RWPE1 (cell line): ENCODE measurements at places on chromosomes 12 and 14.

DNA sequence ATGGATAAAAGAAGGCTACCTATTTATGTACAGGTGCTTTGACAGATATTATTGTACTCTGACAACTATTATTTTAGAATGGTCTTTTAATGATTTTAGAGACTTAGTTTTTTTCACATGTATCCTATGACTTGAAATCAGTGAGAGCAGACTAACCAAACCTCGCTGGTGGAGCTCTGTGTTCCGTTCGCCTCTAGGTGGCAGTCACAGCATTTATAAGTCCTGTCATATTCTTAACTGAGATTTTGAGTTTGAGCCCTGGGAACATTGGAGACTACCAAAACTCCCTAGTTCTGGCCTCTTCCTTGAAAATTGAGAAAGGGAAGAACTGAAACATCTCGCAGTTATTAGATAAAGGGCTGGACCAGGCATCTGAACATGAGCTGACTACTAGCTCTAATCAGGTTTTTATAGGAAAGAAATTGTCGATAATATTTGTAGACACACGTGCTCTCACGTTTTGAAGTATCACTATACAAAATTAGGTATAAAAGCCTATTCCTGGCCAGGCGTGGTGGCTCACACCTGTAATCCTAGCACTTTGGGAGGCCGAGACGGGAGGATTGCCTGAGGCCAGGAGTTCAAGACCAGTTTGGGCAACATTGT is 48.3 kb downstream of the TTLL5 start:
- DNase-seq: peak; percentile 64

DNA sequence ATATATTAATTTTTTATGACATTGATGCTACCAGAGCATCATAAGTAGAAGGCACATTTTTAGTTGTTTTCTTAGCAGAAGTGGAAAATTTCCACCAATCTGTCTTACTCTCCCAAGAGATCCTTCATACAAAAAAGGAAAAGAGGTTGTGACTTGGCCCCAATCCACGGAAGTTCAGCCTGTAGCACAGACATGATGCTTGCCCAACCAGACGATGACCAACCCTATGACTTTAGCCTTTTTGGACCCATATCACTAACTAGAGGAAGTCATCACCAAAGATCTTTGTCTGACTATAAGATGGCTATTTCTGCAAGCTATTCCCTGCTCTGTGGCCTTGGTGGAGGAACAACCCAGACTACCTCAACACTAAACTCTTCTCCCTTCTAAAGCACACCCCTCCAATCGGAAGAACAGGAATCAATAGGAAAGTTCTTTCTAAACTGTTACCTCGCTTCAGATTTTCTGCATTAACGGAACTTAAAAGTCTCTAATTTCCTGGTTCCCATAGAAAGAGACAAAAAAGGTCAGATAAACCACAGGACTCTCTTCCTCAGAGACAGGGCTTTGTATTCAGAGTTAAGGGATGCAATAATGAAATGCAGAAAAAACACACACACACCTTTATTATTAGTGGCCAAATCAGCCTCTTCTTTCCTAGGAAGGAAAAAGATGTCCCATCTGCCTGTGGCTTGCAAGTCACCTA is 4.1 kb upstream of the RHOJ start:
- no peak for DNase-seq

GRCh38 chr14:60153991-60154390 is 11.2 kb downstream of the DHRS7 start:
- no peak for DNase-seq

DNA sequence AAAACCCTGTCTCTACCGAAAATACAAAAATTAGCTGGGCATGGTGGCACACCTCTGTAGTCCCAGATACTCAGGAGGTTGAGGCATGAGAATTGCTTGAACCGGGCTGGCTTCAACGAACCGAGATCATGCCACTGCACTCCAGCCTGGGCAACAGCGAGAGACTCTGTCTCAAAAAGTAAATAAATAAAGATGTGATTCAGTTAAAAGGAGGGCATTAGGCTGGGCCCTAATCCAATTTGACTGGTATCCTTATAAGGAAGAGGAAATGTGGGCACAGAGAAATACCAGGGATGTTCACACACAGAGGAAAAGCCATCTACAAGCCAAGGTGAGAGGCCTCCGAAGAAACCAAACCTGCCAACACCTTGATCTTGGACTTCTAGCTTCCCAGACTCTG is 10.1 kb upstream of the DCAF4 start:
- no peak for DNase-seq

GRCh38 chr12:50662116-50662510 is 101.8 kb upstream of the ATF1 start:
- DNase-seq: no peak

DNA sequence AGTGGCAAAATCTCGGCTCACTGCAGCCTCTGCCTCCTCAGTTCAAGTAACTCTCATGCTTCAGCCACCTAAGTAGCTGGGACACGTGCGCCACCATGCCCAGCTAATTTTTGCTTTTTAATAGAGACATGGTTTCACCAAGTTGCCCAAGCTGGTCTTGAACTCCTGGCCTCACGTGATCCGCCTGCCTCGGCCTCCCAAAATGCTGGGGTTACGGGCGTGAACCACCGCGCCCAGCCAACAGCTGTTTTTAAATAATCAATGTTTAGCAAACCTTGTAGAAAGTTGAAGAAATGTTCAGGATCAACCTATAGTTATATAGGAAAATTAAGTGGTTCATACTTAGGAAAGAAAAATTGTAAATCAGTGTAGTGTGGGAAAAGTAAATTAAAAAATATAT is 6.0 kb upstream of the HSP90AA1 start:
- no peak for DNase-seq

GRCh38 chr14:103280278-103280928 is 53.6 kb upstream of the EIF5 start:
- no peak for DNase-seq

DNA sequence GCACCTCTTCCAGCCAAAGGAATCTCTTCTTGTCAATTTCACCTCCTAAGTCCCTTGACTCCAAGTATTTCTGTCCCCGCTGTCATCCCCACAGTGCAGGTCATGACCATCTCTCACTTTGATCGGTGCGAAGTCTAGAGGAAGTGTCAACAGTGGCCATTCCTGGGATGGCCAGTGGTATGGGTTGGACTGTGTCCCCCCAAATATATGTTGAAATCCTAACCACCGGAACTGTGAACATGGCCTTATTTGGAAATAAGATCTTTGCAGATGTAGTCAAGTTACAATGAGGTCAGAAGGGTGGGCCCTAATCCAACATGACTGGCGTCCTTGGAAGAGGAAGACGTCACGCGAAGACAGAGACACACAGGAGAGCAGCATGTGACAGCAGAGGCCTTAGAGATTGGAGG is 155.9 kb upstream of the PRMT8 start:
- DNase-seq: no peak

- no peak for DNase-seq
Measured at GRCh38 chr14:53742233-53742620, 214.4 kb downstream of the BMP4 start.
